ENCODE measurements at places on chromosomes 7 and 10.

- peak; percentile 75 for DNase-seq
Measured at GRCh38 chr10:12130237-12130872, 878 bp downstream of the SEC61A2 start.

DNA sequence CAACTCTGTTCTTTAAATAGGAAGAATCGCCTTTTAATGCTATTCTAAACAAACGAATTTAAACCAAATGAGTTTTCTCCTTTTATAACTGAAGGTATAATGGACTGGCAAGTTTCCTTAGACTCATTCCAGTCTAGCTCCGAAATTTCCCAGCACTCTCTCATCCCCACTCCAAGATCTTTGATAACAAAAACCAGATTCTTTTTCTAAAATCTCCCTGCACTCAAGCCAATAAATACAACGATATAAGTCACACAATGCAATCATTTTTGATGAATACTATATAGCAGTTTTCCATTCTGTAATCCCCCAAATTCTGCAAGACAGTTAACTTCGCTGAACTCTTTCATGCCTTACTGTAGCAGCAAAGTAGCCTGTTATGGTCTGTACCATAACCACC, 1.9 kb downstream of the OGA start:
- no peak for DNase-seq

DNA sequence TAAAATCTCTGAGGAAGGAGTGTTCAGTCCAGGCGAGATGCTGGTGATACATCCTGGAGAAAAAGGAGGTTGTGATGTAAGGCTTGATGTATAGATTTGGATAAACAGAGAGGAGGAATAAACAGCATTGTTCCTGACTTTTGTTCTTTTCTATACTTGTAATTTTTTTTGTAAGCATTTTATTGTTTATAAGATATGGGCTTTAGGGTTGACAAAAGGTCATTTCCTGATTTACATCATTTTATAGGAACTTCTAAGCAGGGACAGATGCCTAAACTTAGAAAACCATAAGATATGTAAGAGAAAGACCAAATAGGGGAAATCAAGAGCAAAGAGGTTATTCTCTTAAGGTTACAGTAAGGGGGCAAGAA, 16.7 kb upstream of the SLC26A4 start:
- DNase-seq, result no peak

DNA sequence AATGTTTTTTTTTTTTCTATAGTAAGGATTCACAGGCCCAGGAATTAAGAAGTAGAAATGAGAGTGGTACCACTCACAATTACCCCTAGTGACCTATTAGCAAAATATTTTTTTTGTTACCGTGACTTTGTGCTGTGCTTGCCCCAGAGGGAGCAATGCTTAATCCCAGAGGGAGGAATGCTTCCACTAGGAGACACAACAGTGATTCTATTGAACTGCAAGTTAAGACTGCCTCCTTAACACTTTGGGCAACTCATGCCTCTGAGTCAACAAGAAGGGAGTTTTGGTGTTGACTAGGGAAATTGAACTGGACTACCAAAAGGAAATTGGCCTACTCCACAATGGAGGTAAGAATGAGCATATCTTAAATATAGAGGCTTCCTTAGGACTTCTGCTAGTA, 17.2 kb upstream of the MEOX2 start:
- DNase-seq, result no peak

DNA sequence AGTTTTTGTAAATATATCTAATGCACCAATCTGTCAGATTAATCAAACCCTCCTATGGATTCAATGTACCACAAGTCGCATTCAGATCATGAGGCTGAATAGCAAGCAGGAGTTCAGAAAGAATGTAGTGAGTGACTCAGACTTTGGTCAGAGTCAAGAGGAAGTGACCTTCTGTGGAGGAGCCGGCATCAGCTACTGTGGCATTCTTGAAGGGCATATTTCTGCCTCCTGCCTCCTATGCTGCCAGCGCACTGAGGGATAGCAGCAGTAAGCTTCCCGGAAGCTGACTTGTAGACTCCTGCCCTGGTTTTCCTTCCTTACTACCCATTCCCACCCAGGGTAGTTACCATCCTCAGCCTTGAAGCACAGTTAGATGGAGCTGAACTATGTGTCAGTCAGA, 867.5 kb downstream of the NRG3 start:
- peak; percentile 74 for DNase-seq

GRCh38 chr10:48271047-48271730, 3.3 kb downstream of the FRMPD2 start:
- DNase-seq, result no peak

GRCh38 chr7:7129381-7129780, 53.0 kb upstream of the C1GALT1 start:
- no peak for DNase-seq

GRCh38 chr10:82866424-82867020, 991.5 kb downstream of the NRG3 start:
- DNase-seq, result peak; percentile 78

GRCh38 chr10:12826800-12827372, 174.6 kb downstream of the CCDC3 start:
- DNase-seq, result no peak

- peak; percentile 60 for DNase-seq
Measured at GRCh38 chr7:2108501-2109250, 124.1 kb downstream of the MAD1L1 start.

DNA sequence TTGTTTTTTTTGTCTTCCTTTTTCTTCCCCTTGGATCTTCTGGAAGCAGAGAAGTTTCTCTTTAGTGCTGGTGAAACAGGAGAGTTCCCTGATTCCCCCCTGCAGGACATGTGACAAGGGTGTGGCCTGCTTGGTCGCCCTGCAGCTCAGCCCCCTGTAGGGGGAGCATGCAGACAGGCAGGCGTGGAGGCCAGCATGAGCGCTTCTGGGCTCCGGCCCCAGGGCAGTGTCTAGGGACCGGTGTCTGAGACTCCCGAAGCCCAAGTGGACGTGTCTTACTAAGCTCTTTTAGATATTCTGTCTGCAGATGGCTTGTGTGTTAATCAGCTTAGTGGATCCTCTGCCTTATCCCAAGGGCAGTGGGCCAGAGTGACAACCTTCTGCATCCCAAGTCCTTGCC, 26.1 kb downstream of the PRSS58 start:
- no peak for DNase-seq

- DNase-seq, result no peak
Measured at GRCh38 chr7:4260867-4261600, 421.1 kb upstream of the FOXK1 start.

- no peak for DNase-seq
Measured at GRCh38 chr7:133071506-133071905, 10.4 kb downstream of the CHCHD3 start.

GRCh38 chr7:31410265-31410664, 69.7 kb upstream of the NEUROD6 start:
- peak; percentile 15 for DNase-seq

DNA sequence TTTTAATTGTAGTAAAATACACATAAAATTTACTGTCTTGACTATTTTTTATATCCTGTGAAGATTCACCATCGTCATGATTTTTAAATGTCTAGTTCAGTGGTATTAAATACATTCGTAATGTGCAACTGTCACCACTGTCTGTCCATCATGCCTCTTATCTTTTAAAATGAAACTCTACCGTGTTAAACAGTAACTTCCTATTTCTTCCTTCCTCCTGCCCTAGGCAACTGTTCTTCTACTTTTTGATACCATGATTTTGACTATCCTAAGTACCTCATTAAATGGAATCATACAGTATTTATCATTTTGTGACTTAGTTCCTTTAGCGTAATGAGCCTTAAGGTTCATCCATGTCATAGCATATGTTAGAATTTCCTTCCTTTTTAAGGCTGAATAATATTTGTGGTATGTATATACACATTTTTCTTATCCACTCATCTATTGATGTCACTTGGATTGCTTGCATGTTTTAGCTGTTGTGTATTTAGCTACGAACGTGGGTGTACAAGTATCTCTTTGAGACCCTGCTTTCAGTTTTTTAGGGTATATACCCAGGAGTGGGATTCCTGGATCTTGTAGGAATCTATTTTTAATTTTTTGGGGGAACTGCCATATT, 13.5 kb downstream of the SLK start:
- DNase-seq, result no peak

GRCh38 chr7:41328544-41328943, 374.3 kb downstream of the INHBA start:
- peak; percentile 70 for DNase-seq

DNA sequence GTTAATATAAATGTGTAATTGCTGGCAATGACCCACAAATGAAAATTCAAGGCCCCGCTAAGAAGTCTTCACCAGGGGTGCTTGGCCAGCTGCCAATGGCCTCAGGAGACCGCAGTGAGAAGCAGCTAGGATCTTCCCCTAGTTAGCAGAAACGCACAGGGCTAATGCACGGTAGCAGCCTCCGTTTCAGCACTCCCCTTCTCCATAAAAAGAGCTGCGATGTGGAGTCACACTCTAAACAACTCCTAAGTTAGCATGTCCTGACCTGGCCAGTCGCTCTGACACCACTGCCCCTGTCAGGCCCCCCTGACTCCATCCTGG, 139.0 kb downstream of the SEPTIN14 start:
- DNase-seq, result no peak

DNA sequence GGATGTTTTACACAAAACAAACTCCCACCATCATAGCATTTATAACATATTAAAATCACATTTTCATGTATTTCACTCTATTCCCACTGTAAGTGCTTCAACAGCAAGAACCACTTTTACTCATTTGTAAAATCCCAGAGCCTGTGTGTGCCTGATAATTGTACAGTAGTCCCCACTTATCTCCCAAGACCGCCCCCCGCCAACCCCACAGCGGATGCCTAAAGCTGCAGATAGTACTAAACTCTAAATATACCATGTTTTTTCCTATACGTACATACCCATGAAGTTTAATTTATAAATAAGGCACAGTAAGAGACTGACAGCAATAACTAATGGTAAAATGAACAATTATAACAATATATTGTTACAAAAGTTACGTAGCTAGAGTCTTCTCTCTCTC, 33.5 kb downstream of the EZH2 start:
- DNase-seq, result no peak

- peak; percentile 46 for DNase-seq
Measured at GRCh38 chr7:98913612-98914011, 35.3 kb downstream of the TRRAP start.

DNA sequence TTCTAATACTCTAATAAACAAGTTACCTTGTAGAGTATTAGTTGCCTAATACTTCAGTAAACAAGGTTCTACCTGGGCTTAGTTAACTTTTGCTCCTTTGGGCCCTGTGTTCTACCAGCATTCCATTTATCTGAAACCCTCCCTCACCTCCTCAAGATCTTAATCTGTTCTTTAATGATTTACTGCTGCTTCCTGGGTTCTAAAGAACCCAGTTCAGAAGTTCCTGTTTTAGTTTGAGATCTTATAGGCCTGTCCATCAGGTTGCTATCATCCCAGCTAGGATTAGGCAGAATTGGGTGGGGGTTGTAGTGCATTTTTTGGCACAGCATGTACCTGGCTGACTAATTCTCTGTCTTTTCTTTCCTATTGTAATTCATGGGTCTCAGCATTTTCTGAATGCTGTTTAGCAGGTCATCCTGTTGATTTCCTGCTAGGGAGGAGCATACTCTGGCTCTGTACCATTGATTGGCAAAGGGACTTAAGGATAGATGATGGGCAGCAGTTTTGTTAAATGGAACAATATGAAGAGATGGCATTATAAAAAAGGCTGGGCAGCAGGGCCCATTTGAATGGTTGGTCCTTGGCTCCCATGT, 53.7 kb upstream of the TMEM248 start:
- no peak for DNase-seq

DNA sequence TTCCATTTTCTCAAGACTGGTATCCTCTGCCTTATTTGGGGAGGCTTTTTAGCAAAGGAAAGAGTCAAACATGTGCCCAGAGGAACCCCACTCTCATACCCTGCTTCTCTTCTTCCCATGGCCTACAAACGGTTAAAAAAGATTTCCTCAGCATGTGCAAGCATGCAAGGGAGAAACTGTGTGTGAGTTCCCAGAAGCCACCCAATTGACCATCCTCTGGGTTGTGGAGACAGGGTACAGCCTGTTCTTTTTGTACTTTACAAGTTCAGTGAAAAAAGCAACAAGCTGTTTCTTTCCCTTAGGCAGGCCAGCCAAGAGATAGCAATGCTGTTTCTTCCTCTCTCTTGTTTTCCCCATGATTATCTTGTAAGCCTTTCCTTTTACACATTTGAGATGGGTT, 68.8 kb upstream of the MTPN start:
- DNase-seq, result no peak

DNA sequence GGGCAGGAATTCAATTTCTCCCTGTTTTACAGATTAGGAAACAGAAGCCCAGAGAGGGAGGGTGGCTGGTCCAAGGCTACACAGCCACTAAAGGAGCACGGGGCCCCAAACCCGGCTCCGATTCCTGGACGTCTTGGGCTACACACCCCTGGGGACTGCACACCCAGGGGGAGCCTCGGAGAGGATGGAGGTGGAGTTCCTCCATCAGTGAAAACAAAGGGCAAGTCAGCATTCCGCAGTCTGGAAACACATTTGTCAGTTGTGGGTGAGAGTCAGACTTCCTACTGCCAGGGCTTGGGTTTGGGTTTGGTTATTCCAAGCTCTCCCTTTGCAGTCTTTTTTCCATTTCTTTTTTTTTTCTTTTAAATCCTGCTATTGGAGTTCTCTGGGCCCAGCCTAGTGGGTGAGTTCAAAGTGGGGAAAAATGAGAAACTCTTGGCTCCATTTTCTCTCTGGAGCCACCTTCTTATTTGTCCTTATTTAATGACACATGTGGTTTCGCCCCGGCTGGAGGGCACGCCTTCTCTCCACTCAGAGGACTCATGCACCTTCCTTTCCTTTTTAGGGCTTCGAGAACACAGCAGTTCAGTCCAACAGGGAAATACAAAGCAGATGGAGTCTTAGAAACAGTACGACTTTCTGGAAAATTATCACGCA, 59.9 kb upstream of the AQP1 start:
- DNase-seq, result peak; percentile 73

DNA sequence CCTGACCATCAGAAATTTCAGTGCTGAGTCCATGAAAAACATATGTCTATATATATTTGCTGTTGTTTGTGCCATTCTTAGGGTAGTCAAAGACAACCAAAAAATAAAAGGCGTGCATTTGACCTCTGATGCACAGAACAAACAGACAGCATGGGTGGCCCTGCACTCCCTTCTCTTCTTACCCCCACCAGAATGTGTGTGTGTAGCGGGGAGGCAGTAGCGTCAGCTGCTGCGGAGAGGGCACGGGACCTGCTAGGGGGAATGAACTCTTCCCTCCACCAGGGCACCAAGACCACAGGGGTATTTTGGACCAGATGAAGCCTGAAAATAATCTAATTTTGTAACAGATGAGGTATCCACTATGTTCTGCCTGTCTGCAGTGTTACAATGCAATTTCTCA, 277.7 kb upstream of the ZNF32 start:
- no peak for DNase-seq

DNA sequence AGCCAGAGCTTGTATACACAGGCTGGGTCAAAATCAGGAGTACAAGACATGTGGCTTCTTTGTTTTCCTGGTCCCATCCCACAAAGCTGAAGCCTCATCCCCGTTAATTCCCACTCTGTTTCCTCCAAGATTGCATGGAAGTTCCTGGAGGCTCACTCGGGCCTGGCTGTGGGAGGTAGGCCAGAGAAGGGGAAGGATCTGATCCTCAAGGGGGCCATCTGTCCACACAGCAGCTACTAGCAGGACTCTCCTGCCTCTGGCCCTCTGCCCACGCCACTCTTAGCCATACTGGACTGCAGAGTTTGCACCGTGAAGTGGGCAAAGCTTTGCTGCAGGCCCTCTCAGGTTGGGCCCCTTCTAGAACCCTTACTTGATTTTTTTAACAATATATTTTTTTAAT, 160.6 kb downstream of the FGFR2 start:
- no peak for DNase-seq
